Endothelial cell of umbilical vein (primary cell): ENCODE measurements at places on chromosomes 7 and 10. TPM values are rescaled to one million over a fixed set of nuclear protein-coding genes. Genes with fewer than 3 reads are reported as not detected.

PIP gene
- not detected in 2 replicates for total RNA-seq

DNA sequence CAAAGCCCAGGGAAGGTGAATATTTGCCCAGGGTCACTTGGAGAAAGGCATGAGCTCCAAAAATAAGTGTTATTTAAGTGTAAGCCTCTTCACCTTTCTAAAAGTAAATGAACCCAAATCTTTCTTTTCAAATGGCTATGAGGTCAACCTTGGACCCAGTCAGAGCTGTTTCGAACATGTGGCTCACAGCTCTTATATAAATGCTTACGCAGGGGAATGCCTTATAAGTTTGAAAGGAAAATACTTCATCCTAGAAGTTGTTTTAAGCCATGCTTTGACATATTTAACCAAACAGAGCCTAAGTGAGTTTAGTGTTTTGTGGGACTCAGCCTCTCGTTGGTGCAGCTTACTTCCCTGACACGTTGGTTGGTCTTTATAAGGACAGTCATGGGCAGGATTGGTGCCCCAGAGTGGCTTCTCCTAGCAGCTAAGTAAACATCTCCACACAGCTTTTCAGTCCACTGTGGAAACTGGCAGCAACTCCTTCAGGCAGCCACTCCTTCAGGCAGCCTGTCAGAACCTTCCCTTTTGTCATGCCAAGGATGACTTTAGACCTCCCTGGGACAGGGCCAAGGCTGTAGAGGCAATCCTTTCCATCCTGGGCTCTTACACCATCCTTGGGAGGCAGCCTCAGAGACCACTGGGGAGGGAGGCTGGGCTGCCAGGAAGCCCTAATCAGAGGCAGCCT is 43.6 kb downstream of the MINDY4 start:
- DNase-seq: no peak
- H3K27me3 ChIP-seq: no peaks in the 10 kb centered on the region
- H3K4me3 ChIP-seq: no peak overlapping the region
- H3K36me3 ChIP-seq: no peaks in the 10 kb centered on the region
- no peak overlapping the region for H3K27ac ChIP-seq

KLF14 gene
- not detected in 2 replicates for total RNA-seq

DNA sequence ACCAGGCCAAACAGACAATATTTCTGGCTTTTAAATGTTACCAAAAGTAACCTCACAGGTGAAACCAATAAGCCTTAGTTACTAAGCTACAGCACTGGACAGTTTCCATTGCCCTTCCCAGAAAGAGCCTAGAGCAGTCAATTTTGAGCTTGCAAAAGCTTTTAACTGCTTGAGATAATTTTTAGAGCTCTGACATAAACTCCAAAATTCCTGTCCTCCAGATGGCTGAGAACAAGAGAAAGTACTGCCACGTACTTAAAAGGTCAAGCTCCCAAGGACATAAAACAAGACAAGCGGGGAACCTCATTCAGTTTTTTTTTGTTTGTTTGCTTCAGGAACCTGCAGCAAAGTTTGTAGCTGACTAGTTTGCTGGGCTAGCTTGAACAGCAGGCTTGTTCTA is 54.1 kb downstream of the BBS9 start:
- DNase-seq: no peak
- no peak overlapping the region for H3K27ac ChIP-seq
- H3K4me3 ChIP-seq: no peak overlapping the region
- no peaks in the 10 kb centered on the region for H3K4me1 ChIP-seq

GRCh38 chr7:138752518-138753149 is 45.2 kb upstream of the TMEM213 start:
- H3K27ac ChIP-seq: no peak overlapping the region
- no peaks in the 10 kb centered on the region for H3K4me1 ChIP-seq
- no peaks in the 10 kb centered on the region for H3K36me3 ChIP-seq
- no peak overlapping the region for H3K4me3 ChIP-seq

DNA sequence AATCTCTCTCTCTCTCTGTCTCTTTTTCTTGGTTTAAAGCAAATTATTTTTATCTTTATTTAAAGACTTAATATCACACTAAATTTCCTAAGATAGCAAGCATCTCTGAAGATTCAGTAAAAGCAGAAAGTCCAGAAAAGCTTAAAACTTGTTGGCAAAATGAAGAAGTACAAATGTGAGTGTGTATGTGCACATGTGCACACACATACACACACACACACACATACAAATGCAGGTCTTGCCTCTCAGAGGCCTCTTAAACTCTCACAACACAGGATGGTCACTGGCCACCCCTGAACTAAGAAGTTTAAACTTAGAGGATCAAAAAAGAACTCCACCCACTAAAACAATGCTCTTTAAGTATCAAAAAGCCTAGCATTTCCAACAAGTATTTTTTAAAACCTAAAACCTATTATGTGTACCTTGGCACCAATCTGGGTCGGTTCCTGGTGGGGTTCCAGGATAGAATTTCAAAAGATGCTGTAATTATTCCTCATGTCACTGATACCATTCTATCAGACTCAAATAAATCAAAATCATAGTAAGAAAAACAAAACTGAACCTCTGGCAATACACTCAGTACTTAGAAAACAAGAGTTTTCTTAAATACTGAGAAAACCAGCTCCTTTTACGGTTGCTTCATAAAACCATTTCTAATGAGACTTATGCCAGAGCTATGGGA is 55.0 kb downstream of the SORBS1 start:
- DNase-seq: peak; percentile 56
- no peaks in the 10 kb centered on the region for H3K36me3 ChIP-seq
- H3K27ac ChIP-seq: no peak overlapping the region

OPN4 gene
- total RNA-seq: not detected in 2 replicates

TACC2 gene
- 39.9 and 46.2 TPM in 2 replicates for total RNA-seq

SUGCT gene
- total RNA-seq: 1.4 and 2.2 TPM in 2 replicates

GRCh38 chr7:38280707-38281106 is 7.3 kb upstream of the TARP start:
- peaks cover 1% of the 10 kb centered on the region for H3K27me3 ChIP-seq
- no peak overlapping the region for H3K27ac ChIP-seq
- no peaks in the 10 kb centered on the region for H3K4me1 ChIP-seq
- DNase-seq: no peak
- H3K4me3 ChIP-seq: no peak overlapping the region

DNA sequence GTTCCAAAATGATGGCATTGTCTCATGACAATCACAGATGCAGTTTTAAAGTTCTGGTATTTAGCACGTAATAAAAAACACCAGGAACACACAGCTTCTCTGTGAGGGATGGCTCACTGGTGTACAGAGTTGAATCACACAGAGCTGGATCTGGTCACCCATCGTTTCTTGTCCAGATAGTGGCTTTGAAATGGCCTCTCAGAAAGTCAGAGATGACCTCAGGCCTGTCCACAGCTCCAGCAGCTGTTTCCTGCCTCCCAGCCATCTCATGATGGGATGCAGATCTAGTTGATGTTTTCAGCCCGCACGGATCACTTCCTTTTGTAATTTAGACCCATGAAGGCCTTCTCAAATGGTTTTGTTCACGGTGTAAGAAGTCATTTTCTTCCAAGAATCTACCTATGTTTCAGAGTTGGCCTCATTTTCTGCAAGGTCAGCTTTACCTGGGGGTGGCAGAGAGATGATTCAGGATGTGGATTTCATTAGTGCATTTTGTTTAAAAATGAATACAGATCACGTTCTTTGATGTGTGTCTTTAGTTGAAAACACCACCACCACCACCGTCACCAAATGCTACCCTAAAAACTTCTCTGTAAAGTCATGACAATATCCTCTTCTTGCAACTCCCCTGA is 166.2 kb downstream of the SNX10 start:
- H3K36me3 ChIP-seq: no peaks in the 10 kb centered on the region
- H3K4me3 ChIP-seq: no peak overlapping the region
- H3K27ac ChIP-seq: peak overlapping the region; percentile 4
- no peaks in the 10 kb centered on the region for H3K27me3 ChIP-seq
- H3K4me1 ChIP-seq: peaks cover 24% of the 10 kb centered on the region

- H3K27ac ChIP-seq: peak overlapping the region; percentile 57
- H3K27me3 ChIP-seq: no peaks in the 10 kb centered on the region
- no peaks in the 10 kb centered on the region for H3K36me3 ChIP-seq
- H3K4me1 ChIP-seq: peaks cover 17% of the 10 kb centered on the region
- peak; percentile 55 for DNase-seq
Measured at GRCh38 chr7:47600199-47601118, 18.5 kb upstream of the TNS3 start.

SFRP5 gene
- total RNA-seq: not detected in 2 replicates

PCLO gene
- 0.65 and 0.75 TPM in 2 replicates for total RNA-seq

DNA sequence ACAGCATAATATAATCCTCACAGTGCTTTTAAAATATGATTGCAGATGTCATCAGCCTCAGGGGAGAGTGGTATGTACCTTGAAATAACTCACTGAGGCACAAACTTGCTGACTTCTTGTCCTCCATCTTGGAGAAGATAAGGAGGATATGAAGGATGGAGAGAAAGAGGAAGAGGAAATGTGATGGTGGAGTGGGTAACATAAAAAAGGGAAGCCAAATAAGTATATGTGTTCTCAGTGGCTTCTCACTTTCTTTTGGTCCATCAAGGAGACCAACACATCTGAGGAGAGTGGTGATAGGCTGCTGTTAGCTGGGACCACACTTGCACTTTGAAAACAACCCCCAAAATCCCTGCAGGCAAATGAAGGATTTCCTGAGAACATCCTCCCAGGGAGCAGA is 21.6 kb upstream of the ZNF37A start:
- DNase-seq: no peak
- H3K27me3 ChIP-seq: no peaks in the 10 kb centered on the region
- H3K36me3 ChIP-seq: no peaks in the 10 kb centered on the region
- no peak overlapping the region for H3K27ac ChIP-seq

- no peak overlapping the region for H3K27ac ChIP-seq
- no peaks in the 10 kb centered on the region for H3K36me3 ChIP-seq
- no peak for DNase-seq
- H3K4me1 ChIP-seq: no peaks in the 10 kb centered on the region
- no peak overlapping the region for H3K4me3 ChIP-seq
- no peaks in the 10 kb centered on the region for H3K27me3 ChIP-seq
Measured at GRCh38 chr10:317271-317769, 182.1 kb downstream of the ZMYND11 start.

ADAM12 gene
- total RNA-seq: 0.33 and 0.37 TPM in 2 replicates

CAMK2G gene
- total RNA-seq: 28.1 and 33.6 TPM in 2 replicates

- H3K27ac ChIP-seq: peak overlapping the region; percentile 68
Measured at GRCh38 chr7:107046491-107047259, 2.2 kb downstream of the PRKAR2B start.

CCDC71L gene
- total RNA-seq: 62.5 and 65.2 TPM in 2 replicates

- H3K27me3 ChIP-seq: no peaks in the 10 kb centered on the region
- no peak overlapping the region for H3K4me3 ChIP-seq
- DNase-seq: no peak
- no peak overlapping the region for H3K27ac ChIP-seq
Measured at GRCh38 chr7:134732728-134733127, 46.7 kb upstream of the CALD1 start.

DNA sequence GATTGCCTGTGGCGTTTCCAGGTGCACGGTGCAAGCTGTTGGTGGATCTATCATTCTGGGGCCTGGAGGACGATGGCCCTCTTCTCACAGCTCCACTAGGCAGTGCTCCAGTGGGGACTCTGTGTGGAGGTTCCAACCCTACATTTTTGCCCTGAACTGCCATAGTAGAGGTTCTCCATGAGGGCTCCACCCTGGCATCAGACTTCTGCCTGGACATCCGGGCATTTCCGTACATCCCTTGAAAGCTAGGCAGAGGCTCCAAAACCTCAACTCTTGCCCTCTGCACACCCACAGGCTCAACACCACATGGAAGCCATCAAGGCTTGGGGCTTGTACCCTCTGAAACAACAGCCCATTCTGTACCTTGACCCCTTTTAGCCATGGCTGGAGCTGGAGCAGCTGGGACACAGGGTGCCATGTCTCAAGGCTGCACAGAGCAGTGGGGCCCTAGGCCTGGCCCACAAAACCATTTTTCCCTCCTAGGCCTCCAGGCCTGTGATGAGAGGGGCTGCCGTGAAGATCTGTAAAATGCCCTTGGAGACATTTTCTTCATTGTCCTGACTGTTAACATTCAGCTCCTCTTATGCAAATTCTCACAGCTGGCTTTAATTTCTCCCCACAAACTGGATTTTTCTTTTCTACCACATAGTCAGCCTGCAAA is 10.0 kb upstream of the FGL2 start:
- H3K36me3 ChIP-seq: no peaks in the 10 kb centered on the region
- H3K4me3 ChIP-seq: no peak overlapping the region
- H3K27ac ChIP-seq: no peak overlapping the region
- DNase-seq: no peak

TMEM176A gene
- total RNA-seq: not detected in 2 replicates

DNA sequence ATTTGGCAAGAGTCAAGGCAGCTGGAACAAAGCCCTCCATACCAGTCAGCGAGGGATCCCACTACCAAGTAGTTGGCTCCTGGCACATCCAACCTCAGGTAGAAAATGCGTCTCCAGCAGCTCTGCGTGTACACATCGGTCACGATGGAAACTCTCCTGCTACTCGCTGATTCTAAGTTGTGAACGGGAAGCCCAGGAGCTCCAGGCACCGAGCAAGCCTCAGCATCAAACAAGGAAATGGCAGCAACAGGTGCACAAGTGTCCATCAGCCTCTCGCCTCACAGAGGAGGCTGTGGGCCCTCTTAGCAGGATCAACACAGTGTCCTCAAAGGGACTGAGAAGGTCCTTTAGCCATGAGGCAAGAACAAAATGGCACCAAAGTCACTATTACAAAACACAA is 127.0 kb downstream of the TCERG1L start:
- H3K4me3 ChIP-seq: no peak overlapping the region
- no peaks in the 10 kb centered on the region for H3K27me3 ChIP-seq
- no peak for DNase-seq
- H3K27ac ChIP-seq: no peak overlapping the region
- H3K4me1 ChIP-seq: no peaks in the 10 kb centered on the region

DNA sequence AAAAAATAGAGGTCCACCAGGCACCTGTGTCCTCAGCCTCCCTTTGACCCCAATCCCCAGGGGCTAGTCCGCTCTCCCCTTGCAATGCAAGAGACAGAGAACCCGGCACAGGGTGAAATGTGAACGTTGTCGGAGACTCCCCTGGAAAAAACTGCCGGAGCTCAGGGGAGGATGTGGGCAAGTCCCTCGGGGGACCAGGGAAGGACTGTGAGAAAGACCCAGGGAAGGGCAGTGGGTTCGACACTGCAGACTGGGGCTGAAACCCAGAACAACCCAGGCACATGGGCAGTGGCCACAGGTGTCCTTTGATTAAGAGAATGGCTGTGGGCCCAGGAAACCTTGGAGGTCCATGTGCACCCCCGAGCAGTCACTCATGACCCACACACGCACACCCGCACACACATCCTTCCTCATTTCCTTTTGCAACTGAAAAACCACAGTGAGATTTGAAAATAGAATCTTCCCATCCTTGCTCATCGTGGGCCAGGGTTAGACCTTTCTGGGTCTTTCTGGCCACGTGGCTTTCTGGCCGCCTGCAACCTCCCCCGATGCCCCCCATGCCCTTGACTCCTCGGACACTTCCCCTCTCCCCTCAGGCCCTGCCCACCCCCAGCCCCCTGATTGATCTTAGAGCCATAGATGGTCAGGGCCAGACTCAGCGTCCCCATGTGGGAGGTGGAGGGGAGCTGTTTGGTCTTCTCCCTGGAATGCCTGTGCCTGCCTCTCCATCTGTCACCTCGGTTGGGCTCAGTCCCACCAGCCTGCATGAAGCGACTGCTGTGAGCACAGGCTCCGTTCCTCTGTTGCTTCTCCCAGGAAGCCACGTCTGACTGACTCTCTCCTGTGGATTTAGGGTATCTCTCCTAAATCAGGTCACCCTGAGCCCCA is 7.9 kb downstream of the LAT2 start:
- H3K4me3 ChIP-seq: no peak overlapping the region
- H3K27ac ChIP-seq: no peak overlapping the region
- no peaks in the 10 kb centered on the region for H3K36me3 ChIP-seq

- H3K27me3 ChIP-seq: no peaks in the 10 kb centered on the region
- H3K36me3 ChIP-seq: no peaks in the 10 kb centered on the region
- no peak overlapping the region for H3K27ac ChIP-seq
- no peaks in the 10 kb centered on the region for H3K4me1 ChIP-seq
- no peak overlapping the region for H3K4me3 ChIP-seq
Measured at GRCh38 chr7:126026421-126027088, 1096.9 kb upstream of the POT1 start.
